ENCODE measurements at places on chromosomes 6 and 20.

DNA sequence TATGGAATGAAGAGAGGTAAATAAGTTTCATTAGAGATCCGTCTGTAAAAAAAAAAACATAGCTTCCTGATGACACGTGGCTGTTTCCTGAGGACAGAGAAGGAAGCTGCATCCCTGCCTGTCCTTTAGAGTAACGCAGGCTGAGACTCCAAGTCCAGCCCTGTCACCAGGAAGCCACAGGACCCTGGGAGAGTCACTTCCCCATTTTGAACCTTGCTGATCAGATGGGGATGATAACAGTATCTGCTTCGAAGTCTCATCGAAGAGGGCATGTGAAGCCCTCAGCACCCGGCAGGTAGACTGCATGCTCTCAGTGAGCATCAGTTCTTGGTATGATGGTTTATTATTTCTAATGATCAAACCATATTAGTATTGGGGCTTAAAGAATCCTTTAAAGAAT is 139.1 kb upstream of the KCNG1 start:
- DNase-seq: no peak

DNA sequence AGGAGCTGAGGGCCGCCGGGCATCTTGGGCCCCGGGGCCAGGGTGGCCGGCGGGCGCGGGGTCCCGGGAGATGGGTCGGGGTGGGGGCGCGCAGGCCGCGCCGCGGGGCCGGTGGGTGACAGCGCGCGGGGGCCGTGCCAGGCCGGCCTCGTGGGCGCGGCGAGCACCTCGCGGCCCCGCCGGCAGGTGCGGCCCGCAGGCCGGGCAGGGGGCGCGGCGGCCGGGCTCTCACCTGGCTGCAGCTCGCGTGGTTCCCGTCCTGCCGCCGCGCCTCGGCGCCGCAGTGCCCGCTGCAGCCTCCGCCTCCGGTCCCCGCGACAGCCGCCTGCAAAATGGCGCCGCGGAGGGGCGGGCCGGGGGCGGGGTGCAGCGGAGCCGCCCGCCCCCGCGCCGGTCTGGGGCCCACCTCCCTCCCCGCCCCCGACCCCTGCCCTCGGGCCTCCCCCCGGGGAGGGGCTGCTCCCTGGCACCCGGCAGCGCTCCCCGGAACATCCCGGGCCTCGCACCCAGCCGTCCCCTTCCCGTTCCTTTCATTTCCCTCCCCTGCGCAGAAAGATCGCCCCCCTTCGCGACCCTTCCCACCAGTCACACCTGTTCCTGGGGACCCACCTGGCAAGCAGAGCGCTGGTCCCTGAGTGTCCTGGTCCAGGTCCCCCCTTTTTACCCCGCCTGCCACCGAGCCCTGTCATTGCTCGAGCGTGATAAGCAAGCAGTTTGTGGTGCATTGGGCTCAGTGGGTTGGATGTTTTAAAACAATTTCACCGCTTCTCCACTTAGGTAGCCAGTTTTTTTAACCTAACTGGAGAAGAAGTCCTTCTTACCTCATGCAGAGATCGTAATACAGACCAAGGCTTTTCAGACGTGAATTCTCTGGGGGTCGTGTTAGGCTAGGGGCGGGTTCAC is at the start of gene SLC23A2:
Gene SLC23A2 (minus strand): TSS at position 337 of the 903 bp plus-strand sequence. CDS start 68,948 bp downstream, outside the sequence.
- no peak for DNase-seq

GRCh38 chr20:50346374-50347283 is 156.0 kb downstream of the CEBPB start:
- no peak for DNase-seq

GRCh38 chr6:137775227-137775626 is 91.8 kb upstream of the TNFAIP3 start:
- DNase-seq: no peak

GRCh38 chr20:2398449-2398848 is 17.7 kb downstream of the TGM6 start:
- no peak for DNase-seq
